ENCODE measurements at places on chromosomes 4 and X.

GRCh38 chrX:77433001-77433400 lies 14.2 kb upstream of the FGF16 start:
- no peak for DNase-seq

- DNase-seq, result no peak
Observed at GRCh38 chr4:146123231-146123630, 52.3 kb upstream of the LSM6 start.

GRCh38 chr4:155371432-155372043 lies 5.2 kb downstream of the MAP9 start:
- DNase-seq, result peak; percentile 10

GRCh38 chr4:177271091-177271490 lies 38.6 kb upstream of the NEIL3 start:
- no peak for DNase-seq

DNA sequence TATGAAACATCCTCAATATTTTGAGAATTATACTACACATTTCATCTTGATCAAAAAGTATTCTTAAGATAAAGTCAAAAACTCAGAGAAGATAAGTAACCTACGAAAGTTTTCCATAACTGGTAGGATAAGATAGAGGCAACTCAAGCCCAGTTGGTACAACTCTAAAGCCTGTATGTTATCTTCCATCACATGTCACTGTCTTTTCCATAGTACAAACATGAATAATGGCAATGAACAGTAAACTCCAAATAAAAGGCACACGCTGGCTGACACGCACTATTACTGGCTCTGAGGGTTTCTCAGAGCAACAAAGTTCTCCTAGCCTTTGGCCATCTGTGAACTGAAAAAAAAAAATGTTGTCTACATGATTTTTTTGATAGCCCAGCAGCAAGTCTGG lies 27.2 kb downstream of the LIN54 start:
- no peak for DNase-seq

- DNase-seq, result no peak
Observed at GRCh38 chr4:53508446-53508845, 82.8 kb downstream of the LNX1 start.
